Stimulated activated CD8-positive, alpha-beta memory T cell treated with anti-CD3 and anti-CD28 coated beads, Interleukin-4, amount 100 ng/mL, for 4 hours (primary cell): ENCODE measurements at places on chromosomes 6 and 20.

GRCh38 chr6:83868639-83869038 is 9.2 kb downstream of the CYB5R4 start:
- no peak for DNase-seq

DNA sequence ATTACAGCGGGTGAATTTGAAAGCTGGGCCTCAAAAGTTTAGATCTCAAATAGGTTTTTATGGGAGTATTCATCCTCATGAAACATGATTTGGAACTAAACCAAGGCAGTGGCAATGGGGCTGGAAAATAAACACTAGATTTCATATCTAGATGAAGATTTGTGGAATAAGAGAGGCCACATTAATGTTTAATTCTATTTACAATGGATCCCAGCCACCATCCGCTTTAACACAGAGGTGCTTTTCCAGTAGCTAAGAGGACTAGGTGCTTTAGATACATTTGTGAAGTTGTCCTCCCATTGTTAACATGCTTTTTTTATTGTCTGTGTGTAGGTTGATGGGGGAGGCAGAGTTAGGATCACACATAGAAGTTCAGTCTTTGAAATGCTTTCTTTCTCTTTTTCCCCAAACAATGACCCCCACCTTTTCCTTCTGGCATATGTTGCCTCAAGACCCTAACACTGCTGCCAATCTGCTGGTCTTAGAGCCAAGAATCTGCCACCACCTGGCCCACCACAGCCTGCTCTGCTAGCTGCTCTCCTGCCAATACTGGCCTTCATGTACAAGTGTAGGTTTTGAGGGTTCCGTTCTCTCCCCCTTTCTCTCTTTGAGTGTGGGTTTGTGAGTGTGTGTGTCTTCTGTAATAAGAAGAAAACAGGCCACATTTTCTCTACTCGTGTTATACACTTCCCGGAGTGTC is 27.8 kb upstream of the GFRAL start:
- no peak for DNase-seq

DNA sequence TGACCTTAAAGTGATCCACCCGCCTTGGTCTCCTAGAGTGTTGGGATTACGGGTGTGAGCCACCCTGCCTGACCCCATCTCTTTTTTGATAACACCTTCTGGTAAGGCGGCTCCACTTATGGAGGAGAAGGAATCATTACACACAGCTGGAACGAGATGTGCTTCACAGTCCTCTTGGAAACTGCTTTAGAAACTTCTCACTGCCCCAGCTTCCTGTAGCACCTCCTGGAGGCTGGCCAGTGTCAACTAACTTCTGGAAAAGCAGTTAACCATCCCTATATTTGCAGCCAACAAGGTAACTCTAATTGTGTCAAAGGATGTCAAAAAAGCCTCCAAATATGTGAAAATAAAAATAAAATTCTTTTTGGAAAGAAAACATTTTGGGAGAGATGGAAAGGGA is 48.8 kb upstream of the BCLAF1 start:
- DNase-seq: no peak

GRCh38 chr6:152267967-152268845 is 369.0 kb downstream of the SYNE1 start:
- DNase-seq: no peak

- DNase-seq: no peak
Measured at GRCh38 chr20:51584116-51584515, 41.6 kb upstream of the NFATC2 start.
